Stimulated activated CD8-positive, alpha-beta memory T cell treated with anti-CD3 and anti-CD28 coated beads, Interleukin-7, amount 100 ng/mL, for 1 hour (primary cell): ENCODE measurements at places on chromosomes 4 and X.

GRCh38 chrX:133538148-133538547 is 122.9 kb upstream of the GPC4 start:
- DNase-seq: no peak

GRCh38 chrX:48466696-48467095 is 3.4 kb downstream of the SLC38A5 start:
- no peak for DNase-seq

- DNase-seq: no peak
These were observed 7.8 kb upstream of the CXXC4 start for GRCh38 chr4:104502471-104502870.

DNA sequence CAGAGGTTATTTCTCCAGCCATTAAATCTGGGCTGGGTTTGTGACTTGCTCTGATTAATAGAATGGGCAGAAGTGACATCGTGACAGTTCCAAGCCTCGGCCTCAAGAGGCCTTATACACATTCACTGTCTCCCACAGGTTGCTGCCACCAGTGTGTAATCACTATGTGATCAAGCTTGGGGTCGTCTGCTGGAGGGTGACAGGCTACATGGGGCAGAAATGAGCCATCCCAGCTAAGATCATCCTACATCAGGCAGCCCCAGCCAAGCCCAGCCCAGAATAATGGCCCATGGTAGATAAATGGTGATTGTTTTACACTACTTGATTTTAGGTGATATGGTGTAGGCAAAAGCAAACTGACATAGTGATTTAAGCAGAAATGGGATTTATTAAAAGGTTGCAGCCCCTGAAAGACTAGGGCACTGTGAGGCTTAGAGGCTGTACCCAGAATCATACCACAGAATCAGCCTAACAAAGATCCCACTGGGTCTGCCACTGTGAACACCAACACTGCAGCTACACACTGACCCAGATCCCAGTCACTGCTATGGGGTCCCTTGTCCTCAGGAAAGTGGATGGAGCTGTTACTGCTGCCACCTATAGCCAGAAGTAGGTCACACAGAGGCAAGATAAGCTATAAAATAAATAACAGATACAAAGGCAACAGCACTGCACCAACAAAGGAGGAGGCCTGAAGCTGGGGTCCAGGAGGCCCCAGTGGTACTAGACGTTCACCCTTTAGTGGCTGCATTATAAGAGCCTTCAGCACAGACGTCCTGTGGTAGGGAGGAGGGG is 159.6 kb upstream of the RBPJ start:
- no peak for DNase-seq

DNA sequence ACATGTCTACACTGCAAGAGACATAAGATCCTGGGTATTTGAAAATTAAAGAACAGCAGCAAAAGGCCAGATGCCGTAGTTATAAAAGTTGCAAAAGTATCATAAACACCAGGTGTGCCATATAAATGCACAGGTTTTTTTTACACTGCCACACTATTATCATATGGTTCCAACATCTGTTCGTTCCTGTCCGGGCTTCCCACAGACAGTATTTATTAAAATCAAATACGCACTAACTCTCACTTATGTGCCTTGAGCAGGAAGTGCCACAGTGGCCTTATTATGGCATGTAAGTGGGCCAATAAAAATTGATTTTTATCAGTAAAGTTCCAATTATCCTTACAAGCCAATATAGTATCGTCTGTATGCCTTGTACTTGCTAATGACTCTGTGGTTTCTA is 873.2 kb downstream of the RPA4 start:
- DNase-seq: no peak

GRCh38 chr4:125331116-125331515 is 16.4 kb downstream of the FAT4 start:
- DNase-seq: no peak

- no peak for DNase-seq
These were observed 176.3 kb upstream of the SLIT2 start for GRCh38 chr4:20075248-20075871.
